ENCODE measurements at places on chromosomes 16 and 17.

- no peak for DNase-seq
These were observed 97.9 kb downstream of the MAP2K4 start for GRCh38 chr17:12118617-12119016.

GRCh38 chr16:23948949-23949411, 113.2 kb downstream of the PRKCB start:
- DNase-seq = no peak

GRCh38 chr16:1615761-1616160, 3.6 kb downstream of the CRAMP1 start:
- no peak for DNase-seq

- DNase-seq = no peak
These were observed 22.2 kb upstream of the RHOT1 start for GRCh38 chr17:32120141-32120540.

DNA sequence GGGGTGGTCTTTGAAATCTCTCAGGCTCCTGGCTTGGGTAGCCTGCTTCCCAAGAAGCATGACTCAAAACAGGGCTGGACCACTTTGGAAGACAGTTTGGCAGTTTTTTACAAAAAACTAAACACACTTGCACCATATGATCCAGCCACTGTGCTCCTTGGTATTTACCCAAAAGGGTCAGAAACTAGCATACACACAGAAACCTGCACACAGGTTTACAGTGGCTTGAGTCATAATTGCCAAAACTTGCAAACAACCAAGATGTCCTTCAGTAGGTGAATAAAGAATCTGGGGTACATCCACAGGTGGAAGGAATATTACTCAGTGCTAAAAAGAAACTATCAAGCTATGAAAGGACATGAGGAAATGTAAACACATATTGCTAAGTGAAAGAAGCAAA, 323.2 kb upstream of the CDH5 start:
- no peak for DNase-seq

DNA sequence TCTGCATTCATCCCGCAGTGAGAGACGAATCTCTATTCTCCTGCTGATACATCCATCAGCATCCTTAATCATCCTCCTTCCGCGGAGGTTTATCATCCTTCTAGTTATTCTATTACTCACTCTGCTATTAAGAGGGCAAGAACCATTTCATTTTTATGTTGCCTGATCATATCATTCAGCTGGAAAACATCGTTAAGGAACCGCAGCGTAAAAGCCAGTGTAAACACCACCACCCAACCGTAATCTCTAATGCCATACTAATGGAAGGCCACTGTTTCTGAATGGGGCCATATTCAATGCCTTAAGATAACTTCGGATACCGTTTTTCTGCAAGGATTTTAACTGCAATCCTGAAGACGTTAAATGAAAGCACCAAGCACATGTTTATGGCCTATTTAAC, 36.7 kb upstream of the ERCC4 start:
- DNase-seq = no peak

DNA sequence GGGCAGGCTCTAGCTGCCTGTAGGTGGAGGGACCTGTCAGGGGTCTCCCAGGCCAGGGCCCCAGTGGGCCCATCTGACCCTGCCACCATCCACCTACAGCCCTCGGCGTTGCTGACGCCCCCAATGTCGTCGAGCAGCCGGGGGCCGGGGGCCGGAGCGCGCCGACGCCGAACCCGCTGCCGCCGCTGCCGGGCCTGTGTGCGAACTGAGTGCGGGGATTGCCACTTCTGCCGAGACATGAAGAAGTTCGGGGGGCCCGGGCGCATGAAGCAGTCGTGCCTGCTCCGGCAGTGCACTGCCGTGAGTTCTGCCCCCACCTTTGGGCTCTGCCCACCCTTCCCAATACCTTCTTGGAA, 2.2 kb downstream of the FBXL19 start:
- no peak for DNase-seq

DNA sequence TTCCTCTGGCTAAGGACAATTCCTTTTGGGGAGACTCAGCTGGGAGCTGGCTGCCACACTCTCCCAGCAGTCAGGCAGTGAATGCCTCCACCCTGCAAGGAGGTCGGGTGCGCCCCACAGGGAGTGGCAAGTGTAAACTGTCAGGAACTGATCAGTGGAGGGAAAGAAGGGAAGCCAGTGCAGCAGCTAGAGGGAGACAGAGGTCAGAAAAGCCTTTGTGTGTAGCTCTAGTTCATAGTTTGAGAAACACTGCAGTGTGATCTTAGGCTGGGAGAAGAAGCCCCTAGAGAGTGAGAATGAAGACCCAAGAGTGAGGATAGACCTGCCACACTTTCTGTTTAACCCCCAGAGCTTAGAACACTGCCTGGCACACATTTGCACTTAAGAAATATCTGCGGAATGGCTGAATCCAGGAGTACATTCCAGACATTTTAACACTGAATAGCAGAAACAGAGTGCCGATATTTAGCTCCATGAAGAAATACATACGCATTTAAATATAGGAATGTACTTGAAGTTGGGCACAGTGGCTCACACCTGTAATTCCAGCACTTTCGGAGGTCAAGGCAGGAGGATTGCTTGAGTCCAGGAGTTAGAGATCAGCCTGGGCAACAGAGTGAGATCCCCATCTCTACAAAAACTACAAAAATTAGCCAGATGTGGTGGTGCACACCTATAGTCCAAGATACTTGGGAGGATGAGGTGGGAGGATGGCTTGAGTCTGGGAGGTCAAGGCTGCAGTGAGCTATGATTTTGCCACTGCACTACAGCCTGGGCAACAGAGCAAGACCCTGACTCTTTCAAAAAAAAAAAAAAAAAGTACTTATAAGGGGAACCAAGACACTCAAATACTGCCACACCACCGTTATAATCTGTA, 11.1 kb upstream of the SLC5A11 start:
- peak; percentile 23 for DNase-seq

- DNase-seq = no peak
These were observed 398.8 kb downstream of the HS3ST3B1 start for GRCh38 chr17:14699574-14700185.

- DNase-seq = no peak
These were observed 51.2 kb downstream of the COTL1 start for GRCh38 chr16:84566545-84567257.

- no peak for DNase-seq
These were observed 38.7 kb upstream of the AQP8 start for GRCh38 chr16:25177831-25178688.

GRCh38 chr16:56632156-56632847, at the start of gene MT1M:
TSS of gene MT1M (plus strand) at chr16:56632659. CDS start at chr16:56632732, 73 bp downstream.
- no peak for DNase-seq

- no peak for DNase-seq
These were observed 26.5 kb downstream of the PDIA2 start for GRCh38 chr16:309476-309875.

DNA sequence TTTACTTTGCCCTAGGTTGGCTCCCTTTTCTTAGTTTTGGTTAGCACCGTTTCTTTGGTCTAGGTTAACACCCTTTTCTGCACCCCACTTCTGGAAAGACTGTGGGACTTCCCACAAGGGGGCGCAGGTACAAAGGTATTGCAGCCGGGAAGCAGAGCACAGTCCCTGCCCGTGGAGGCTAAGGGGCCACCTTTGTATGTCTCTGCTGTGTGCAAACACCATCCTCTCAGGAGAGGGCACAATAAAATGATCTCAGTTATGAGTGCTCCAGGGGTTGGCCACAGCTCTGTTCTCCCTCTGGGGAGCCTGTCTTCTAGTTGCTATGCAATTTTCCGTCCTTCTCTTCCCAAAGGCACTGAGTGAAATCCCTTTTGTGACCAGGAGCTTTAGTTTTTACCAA, 28.4 kb upstream of the TMC5 start:
- peak; percentile 36 for DNase-seq

- no peak for DNase-seq
These were observed 576 bp downstream of the EPOP start for GRCh38 chr17:38674014-38674748.

DNA sequence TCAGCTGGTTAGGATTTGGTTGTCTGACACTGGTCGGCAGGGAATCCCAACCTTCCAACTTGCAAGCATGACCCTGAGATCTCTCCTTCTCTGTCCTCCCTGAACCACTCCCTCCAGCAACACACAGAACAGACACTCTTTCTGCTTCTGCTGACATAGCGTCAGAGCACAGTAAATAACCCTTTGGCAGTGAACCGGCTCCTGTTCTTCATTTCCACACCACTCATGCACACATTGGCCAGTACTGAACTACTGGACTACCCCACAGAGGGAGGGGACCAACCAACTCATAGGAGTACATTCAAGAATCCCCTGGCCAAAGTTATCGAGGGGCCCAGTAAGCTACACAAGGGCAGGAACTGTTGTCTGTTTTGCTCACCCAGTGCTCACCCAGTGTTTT, 138.2 kb downstream of the ZNF423 start:
- DNase-seq = no peak

- DNase-seq = no peak
These were observed 30.1 kb downstream of the INTS2 start for GRCh38 chr17:61897548-61898180.

GRCh38 chr16:73074382-73074781, 26.5 kb upstream of the ZFHX3 start:
- DNase-seq = no peak

GRCh38 chr17:35313875-35314409, 59.5 kb downstream of the SLFN11 start:
- DNase-seq = no peak

DNA sequence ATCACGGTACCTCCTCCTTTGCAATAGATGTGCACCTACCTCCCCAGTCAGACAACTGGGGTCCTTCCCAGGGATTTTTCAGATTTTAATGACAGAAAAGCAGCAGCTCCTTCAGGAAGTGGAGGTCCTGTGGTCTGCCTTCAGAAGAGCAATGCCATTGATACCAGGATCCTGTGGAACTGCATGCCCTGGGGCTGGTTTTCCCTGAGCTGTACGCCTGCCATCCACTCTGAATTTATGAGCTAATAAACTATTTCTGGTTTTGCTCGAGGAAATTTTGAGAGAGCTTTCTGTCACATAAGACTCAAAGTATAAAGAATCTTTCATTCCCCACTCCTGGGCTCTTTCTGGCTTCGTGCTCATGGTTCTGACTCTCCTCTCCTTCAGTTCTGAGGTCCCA, 10.0 kb upstream of the CCL23 start:
- no peak for DNase-seq

DNA sequence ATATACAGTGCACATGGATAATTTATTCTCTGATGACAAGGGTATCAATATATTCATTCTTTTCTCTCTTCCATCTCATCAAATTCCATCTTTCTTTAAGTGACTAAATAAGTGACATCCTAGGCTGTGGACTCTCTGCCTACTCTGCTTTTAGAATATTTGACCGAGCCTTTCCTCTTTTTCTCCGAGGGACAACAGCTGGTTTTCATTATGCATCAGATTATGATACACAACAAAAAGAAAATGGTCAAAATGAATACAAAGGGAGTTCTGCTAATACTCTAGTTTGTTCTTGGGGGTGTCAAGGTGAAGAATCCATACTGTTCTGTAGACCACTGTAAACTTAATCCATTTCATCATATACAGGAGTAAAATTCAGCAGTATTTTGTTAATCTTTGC, 942.6 kb downstream of the KCNJ2 start:
- no peak for DNase-seq

- DNase-seq = no peak
These were observed 56.9 kb upstream of the TRAP1 start for GRCh38 chr16:3774156-3774767.

- DNase-seq = no peak
These were observed 2.1 kb upstream of the DNASE1L2 start for GRCh38 chr16:2233872-2234812.

- DNase-seq = no peak
These were observed 292.0 kb upstream of the TNRC6C start for GRCh38 chr17:77666462-77666861.

Measured in SW 1271 (cell line).